Stimulated activated CD8-positive, alpha-beta memory T cell treated with anti-CD3 and anti-CD28 coated beads, Interleukin-4, amount 100 ng/mL, for 4 hours (primary cell): ENCODE measurements at places on chromosomes 5 and 9.

DNA sequence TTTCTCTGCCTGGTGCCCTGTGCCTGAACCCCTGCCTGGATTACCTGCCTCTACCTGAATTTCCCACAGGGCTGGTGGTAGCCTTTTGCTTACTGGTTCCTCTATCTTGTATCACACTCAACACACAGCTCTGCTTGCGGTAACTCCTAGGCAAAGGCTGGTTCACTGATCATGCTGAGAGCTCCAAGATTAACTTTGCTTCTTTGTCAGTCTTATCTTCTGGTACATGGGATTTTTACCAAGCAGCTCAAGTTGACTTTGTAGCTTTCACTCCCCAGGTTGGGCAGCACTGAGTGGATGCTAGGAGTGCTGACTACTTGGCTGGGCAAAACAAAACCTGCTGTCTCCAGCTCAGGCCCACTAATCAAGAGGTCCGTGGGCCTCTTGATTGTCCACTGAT is 145.9 kb upstream of the GLRA1 start:
- no peak for DNase-seq

DNA sequence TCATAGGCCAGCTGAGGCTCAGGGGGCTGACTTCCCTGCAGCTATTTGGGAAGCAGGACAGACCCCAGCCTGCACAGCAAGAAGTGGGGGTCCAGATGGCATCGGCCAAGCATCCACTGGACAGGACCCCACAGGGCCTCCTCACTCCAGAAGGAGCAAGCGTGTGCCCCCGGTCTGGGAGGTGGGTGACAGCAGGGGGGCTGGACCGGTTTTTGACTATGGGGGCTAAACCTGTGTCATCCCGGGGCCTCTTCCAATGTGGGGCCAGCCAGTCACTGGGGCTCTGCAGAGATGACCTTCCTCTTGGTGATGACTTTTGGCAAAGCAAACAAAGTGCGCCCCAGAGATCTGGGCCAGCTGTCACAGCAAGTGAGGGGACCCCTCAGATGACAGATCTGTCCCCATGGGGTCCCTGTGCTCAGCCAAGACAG is 163.9 kb downstream of the OLFM1 start:
- no peak for DNase-seq

GRCh38 chr9:79766091-79766490 is 194.3 kb downstream of the TLE4 start:
- DNase-seq: no peak

DNA sequence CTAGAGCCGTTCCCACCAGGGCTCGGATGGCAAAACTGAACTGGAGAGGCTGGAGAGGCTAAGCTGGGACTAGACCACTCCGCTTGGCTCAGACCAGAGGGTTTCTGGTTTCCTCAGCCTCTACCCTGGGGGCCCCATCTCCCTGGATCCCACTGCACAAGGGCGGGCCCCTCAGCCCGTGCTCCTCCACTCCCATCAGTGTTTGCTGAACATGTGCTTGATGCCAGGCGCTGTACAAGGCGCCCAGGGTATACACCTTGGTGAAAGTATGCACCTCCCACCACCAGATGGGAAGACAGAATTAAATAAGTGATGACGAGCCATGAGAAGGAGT is 18.0 kb downstream of the GPX3 start:
- no peak for DNase-seq

- DNase-seq: no peak
Measured at GRCh38 chr5:124941051-124942049, 194.9 kb upstream of the ZNF608 start.

DNA sequence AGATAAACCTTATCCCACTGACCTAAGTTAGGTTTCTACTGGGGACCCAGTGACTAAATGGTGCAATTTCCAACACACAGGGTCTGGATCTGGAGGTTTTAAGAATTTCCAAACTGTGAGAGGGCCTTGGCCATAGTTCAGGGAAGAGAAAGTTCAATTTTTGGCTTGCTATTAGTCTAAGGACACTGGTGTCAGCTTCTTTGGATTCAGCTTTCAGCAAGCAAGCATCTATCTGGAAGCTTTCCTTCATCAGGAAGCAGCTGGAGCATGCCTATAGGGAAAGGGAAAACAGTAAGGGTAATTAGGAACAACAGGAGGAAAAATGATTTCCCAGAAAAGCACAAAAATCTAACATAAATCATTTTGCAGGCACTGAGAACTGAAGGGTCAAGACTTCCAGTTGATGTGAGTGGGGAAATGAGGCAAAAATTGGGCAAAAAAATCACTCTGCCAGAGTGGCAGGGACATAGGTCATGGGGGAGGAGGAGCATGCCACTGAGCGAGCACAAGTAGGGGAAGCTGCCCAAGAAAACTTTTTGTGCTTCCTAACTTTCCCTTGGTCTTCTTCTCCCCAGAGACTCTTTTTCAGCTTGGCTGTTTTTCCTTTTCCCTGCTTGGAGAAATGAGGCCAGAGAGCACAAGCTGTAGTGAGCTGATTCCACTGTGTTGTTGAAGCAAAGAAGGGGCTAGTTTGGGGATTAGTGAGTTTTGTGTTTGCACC is 299.6 kb downstream of the FGF10 start:
- no peak for DNase-seq

DNA sequence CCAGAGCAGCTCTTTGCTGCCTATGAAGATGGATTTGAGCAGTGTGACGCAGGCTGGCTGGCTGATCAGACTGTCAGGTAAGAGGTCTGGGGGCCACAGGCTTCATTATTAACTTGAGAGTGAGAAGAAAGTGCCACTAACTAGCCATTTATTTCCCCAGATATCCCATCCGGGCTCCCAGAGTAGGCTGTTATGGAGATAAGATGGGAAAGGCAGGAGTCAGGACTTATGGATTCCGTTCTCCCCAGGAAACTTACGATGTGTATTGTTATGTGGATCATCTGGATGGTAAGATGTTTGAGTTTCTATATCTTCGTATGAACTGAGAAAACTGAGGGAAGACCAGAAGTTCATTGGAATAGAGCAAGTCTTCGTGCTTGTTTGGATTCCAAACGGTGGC is 22.1 kb downstream of the VCAN start:
- DNase-seq: no peak

- DNase-seq: no peak
Measured at GRCh38 chr5:150522504-150523414, 14.8 kb downstream of the NDST1 start.

DNA sequence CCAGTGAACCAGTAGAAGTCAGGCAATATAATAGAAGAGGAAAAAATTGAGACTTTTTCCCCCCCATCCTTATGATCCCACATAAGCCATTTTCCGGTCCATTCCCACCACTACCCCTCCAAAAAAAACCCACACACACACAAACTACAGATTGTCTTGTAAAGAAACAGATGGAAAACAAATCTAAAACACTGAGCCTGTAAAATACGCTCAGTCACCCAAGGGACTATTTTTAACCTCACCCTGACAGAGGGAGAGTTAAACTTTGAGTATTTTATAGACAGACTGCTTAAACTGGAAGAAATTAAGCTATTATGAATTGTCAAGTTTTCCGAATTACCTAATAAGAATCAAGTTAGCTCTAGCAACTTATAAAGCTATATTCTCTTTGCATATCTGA is 471.8 kb upstream of the C9orf72 start:
- DNase-seq: no peak

GRCh38 chr5:77697692-77698091 is 59.2 kb upstream of the OTP start:
- no peak for DNase-seq

GRCh38 chr9:111610845-111611244 is 11.4 kb upstream of the PTGR1 start:
- no peak for DNase-seq

GRCh38 chr5:103371046-103371607 is 112.6 kb downstream of the MACIR start:
- no peak for DNase-seq

- DNase-seq: no peak
Measured at GRCh38 chr9:78207901-78208300, 28.0 kb upstream of the CEP78 start.

DNA sequence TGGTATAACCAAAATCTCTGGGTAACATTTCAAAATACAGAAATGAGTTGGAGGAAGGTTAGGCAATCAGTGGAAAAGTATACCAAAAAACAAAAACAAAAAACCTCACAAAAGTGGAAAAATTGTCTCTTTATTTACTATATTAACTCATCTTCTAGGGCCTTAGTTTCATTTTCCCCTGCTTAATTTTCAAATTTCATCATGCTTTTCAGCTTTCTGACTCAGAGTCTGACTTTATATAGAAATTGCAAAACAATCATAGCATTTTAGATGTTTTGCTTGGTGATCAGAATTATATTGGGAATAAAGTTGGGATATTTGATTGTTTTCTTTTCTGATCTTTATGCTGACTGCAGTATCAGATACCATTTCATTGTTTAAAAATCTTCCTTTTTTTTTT is 257.0 kb upstream of the PRR16 start:
- DNase-seq: no peak

GRCh38 chr5:134099288-134099872 is 15.1 kb upstream of the TCF7 start:
- DNase-seq: no peak

GRCh38 chr9:109771087-109771486 is 8.9 kb upstream of the PALM2AKAP2 start:
- no peak for DNase-seq

GRCh38 chr5:103582364-103582763 is 19.8 kb upstream of the NUDT12 start:
- no peak for DNase-seq

DNA sequence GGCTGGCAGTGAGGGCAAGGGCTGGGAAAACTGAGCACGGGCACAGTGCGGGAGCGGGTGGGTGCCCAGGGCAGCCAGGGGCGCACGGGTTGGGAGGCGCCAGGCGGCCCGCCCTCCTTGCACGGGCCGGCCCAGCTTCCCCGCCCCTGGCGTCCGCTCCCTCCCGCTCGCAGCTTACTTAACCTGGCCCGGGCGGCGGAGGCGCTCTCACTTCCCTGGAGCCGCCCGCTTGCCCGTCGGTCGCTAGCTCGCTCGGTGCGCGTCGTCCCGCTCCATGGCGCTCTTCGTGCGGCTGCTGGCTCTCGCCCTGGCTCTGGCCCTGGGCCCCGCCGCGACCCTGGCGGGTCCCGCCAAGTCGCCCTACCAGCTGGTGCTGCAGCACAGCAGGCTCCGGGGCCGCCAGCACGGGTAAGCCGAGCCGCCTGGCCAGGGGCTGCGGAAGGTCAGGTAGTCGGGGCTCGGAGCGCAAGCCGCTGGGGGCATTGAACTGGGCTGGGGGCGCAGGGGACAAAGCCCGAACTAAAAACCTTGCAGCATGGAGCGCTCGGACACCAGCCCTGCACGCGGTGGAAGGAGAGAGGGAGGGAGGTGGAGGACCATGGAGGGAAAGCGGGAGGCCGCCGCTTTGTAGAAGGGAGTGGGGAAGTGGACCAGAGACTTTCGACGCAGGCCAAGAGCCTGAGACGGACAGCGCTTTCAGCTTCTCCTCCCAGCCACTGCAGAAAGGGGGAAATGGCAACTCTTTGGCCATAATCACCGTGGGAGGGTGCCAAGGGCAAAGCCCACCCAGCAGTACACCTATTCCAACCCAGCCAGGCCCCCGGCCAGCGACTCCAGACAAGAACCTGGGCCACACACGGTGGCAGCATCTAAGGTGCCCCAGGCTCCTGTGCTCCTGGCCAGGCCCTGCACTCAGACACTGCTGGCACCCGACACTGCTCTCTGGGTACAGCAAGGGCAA is at the start of gene TGFBI:
Gene TGFBI, plus strand, starts transcription at position 207 of the 961 bp plus-strand sequence. Its CDS starts 68 bp downstream, at position 275.
- DNase-seq: no peak

DNA sequence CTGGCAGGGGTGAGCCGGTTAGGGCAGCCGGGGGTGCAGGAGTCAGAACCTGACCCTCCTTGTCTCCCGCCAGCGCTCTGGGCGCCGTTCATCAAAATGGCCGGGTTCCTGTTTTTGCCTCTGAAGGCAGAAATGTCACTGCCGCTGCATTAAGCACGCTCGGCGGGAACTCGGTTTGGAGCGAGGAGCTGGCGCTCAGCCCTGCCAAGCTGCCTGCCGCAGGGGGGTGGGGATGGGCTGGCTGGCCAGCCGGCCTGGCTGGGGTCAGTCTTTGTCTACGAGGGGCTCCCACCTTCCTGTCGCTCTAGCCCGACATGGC is 63.7 kb downstream of the CXXC5 start:
- DNase-seq: no peak

GRCh38 chr9:123070198-123070597 is 36.7 kb downstream of the GPR21 start:
- no peak for DNase-seq

GRCh38 chr9:5586391-5586802 is 42.5 kb upstream of the RIC1 start:
- DNase-seq: no peak

DNA sequence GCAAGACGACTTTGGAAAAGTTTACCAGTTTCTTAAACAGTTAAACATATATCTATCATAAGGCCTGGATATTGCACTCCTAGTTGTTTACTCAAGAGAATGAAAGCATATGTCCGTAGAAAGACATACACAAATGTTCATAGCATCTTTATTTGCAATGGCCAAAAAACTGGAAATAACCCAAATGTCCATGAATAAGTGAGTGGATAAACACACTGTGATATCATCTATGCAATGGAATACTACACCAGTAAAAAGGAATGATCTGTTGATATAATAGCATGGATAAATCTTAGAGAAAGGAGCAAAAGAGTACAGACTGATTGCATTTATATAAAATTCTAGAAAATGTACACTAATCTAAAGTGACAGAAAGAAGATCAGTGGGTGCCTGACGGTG is 28.0 kb upstream of the VCAN start:
- DNase-seq: no peak

DNA sequence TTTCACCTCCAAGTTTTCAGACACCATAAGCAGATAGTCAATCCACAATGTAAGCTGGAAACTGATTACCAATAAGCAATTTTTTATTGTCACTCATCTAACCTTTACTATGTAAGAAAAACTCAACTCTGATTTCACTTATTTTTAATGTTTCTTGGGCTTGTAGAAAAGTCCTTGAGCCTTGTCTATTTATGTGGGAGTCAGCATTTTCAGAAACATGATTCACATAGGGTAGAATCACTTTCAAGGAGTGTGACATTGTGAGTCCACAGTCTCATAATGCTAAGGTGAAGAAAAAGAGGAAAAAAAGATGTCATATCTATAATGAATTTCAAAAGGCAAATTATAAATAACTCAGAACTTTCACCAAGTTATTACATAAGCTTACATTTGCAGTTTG is 2167.9 kb upstream of the C9orf72 start:
- no peak for DNase-seq

- no peak for DNase-seq
Measured at GRCh38 chr9:7601739-7602138, 197.8 kb downstream of the DMAC1 start.
